Neural crest cell (in vitro differentiated cells): ENCODE measurements at places on chromosomes 2 and 18.

DNA sequence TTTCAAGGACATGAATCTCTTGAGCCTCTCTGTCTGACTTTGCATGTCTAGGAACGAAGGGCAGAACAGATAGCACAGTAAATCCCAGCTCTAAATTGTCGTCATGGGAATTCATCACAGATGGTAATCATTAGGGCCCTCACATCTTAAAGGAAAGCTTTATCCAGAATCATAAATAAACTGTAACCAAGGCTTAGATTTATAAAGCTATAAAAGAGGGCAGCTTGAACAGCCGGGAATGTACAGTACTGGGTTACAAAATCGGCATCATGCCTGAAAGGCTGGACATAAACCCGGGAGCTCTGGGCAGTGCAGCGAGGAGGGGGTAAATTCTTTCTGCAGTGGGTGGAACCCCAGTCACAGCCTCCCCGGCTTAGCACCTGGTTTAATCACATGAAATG lies 144.4 kb downstream of the GFPT1 start:
- H3K36me3 ChIP-seq: peaks cover 31% of the 10 kb centered on the region
- no peak overlapping the region for H3K4me3 ChIP-seq
- H3K27ac ChIP-seq: no peak overlapping the region
- no peaks in the 10 kb centered on the region for H3K4me1 ChIP-seq
- no peak for DNase-seq

DNA sequence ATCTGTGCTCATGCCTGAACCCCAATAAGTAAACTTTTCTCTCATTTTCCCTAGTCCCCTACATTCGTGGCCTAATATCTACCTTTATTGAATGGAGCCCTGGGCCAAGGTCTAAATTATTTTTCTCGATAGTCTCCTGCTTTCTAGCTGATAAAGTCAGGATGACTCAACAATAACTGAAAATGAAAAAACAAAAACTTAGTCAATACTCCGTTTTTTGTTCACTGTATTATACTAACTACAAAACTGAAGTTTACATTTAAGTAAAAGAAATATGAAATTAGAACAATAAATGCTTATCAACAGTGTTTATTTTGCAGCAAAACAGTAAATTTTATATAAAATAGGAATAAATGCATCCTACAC lies 32.2 kb downstream of the AOX1 start:
- no peaks in the 10 kb centered on the region for H3K4me1 ChIP-seq
- no peak overlapping the region for H3K27ac ChIP-seq
- no peaks in the 10 kb centered on the region for H3K27me3 ChIP-seq

- H3K27ac ChIP-seq: no peak overlapping the region
- no peak for DNase-seq
- H3K27me3 ChIP-seq: no peaks in the 10 kb centered on the region
Measured at GRCh38 chr2:189347540-189347939, 93.7 kb upstream of the WDR75 start.

DNA sequence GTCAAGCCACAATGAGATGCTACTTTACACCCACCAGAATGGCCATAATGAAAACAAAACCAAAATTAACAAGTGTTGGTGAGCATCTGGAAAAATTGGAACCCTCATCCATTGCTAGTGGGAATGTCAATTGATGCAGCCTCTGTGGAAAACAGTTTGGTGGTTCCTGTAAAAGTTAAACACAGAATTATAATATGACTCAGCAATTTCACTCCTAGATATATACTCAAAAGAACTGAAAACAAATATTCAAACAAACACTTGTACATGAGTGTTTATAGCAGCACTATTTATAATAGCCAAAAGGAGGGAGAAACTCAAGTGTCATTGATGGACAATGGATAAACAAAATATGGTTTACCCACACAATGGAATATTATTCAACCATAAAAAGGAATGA lies 43.0 kb downstream of the INO80C start:
- no peak overlapping the region for H3K27ac ChIP-seq
- H3K36me3 ChIP-seq: peaks cover 4% of the 10 kb centered on the region
- DNase-seq: no peak
- H3K4me3 ChIP-seq: no peak overlapping the region
- H3K4me1 ChIP-seq: no peaks in the 10 kb centered on the region
- no peaks in the 10 kb centered on the region for H3K27me3 ChIP-seq

DNA sequence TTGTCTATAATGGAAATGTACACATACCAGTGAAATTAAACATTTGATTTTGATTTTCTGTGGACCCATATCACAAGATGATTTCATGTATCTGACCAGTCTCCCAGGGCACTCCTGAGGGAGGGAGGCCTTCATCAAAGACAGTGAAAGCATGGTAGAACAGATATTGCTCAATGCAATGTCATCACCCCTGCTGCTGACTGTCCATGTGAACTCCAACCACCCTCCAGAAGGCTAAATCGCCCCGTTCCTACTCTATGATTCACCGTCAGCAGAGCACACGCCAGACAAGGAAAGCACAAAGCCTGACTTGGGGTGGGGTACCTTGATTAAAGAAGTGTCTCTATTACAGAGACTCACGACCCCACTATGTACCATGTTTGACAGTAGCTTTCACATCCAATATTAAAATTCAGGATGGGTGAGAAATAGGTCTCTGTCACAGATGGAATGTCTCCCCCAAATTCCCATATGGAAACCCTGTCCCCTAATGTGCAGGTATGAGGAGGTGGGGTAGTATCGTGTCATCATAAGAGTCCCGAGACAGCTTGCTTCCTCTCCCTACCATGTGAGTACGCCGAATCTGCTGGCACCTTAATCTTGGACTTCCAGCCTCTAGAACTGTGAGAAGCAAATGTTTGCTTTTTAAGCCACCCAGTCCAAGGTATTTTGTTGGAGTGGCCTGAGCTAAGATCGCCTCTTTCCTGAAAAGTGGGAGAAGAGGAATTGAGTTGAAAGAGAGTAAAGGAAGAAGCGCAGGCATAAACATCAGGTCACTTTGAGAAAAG lies 42.4 kb downstream of the CYB5A start:
- H3K4me1 ChIP-seq: peaks cover 13% of the 10 kb centered on the region
- no peak overlapping the region for H3K27ac ChIP-seq
- H3K4me3 ChIP-seq: no peak overlapping the region
- no peak for DNase-seq

DNA sequence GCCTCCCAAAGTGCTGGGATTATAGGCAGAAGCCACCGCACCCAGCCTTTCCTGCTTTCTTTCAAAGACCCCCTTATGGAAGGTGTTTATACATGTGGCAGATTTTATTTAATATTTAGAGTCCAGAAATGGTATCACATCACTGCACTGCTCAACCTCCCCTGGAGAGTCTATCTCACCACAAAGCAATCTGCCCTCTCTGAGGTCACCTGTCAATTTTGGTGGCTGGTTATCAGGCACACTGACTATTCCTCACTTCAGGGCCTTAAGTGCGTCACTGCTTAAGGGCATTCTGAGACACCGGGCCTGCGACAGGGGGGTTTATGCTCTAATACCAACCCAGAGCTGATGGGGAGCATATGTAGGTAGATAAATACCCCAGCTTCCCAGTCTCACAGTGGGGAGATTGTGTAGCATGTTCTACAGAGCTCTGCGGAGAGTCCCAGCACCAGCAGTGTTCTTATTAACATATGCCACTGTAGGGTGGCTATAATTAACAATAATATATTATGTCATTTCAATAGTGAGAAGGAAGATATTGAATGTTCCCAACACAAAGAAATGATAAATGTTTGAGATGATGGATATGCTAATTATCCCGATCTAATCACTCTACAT lies 42.7 kb upstream of the ZDBF2 start:
- H3K36me3 ChIP-seq: no peaks in the 10 kb centered on the region
- H3K4me3 ChIP-seq: no peak overlapping the region
- H3K4me1 ChIP-seq: peaks cover 9% of the 10 kb centered on the region
- no peak overlapping the region for H3K27ac ChIP-seq
- DNase-seq: no peak

GRCh38 chr2:19611491-19612332 lies 253.3 kb upstream of the OSR1 start:
- no peak overlapping the region for H3K4me3 ChIP-seq
- no peak overlapping the region for H3K27ac ChIP-seq
- no peak for DNase-seq
- no peaks in the 10 kb centered on the region for H3K36me3 ChIP-seq

GRCh38 chr18:26566874-26567555 lies 18.7 kb upstream of the KCTD1 start:
- H3K4me1 ChIP-seq: peaks cover 16% of the 10 kb centered on the region
- no peak overlapping the region for H3K4me3 ChIP-seq
- no peak for DNase-seq
- H3K36me3 ChIP-seq: peaks cover 7% of the 10 kb centered on the region
- no peaks in the 10 kb centered on the region for H3K27me3 ChIP-seq

- H3K36me3 ChIP-seq: no peaks in the 10 kb centered on the region
- H3K27me3 ChIP-seq: no peaks in the 10 kb centered on the region
- peak overlapping the region; percentile 76 for H3K4me3 ChIP-seq
- peak; percentile 57 for DNase-seq
Measured at GRCh38 chr18:48781163-48781987, 169.4 kb downstream of the SMAD7 start.

DNA sequence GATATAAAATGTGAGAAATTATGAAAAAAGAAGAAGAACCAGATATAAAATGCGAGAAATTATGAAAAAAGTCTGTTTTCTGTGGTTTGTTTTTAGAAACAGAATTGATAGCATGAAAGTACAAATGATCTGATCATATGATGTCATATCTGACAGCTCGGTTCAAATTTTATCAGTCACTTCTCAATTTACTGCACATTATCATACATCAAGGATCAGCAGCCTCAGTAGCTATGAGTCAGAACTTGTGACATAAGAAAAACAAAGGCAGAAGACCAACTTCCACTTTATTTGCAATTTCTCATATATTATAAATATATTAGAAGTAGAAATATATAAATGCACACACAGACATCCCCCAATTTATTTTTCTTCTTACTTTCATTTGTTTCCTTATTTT lies 634.0 kb downstream of the LRP1B start:
- no peak overlapping the region for H3K27ac ChIP-seq
- H3K36me3 ChIP-seq: no peaks in the 10 kb centered on the region
- H3K4me3 ChIP-seq: no peak overlapping the region
- no peak for DNase-seq
